ENCODE measurements at places on chromosomes 11 and 22.

DNA sequence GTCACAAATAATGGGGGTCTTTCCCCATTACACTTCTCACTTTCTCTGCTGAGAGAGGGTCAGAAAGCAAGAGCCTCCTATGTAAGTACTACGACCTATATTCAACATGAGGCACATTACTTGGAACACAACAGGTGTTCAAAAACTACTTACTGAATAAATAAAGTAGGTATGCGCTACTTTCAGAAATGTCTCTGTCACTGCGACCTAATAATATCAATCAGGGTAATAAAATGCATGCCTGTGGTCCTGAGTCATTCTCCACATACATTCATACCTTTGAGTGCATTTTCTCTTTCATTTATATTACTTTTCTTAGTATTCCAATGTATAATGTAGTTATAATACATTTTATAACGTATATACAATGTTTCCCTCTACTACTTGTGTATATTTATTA is 838.9 kb downstream of the DLG2 start:
- no peak for DNase-seq

DNA sequence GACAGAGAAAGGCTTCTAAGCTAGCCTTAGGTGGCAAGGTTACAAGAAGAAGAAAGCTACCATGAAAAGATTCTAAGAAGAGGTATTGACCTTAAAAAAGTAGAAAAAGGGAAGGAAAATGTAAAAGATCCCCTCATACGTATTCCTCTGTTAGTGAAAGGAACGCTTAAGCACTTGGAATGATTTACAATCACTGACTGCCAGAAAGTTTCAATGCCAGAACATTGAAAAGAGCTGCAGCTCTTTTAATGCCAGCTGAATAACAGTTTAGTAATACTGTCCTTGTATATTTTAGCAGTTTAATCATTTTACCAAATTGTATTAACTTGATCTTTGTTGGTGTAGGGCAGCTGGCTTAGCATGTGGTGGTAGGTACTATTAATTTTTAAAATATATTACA is 650.7 kb downstream of the FAM181B start:
- DNase-seq: no peak

DNA sequence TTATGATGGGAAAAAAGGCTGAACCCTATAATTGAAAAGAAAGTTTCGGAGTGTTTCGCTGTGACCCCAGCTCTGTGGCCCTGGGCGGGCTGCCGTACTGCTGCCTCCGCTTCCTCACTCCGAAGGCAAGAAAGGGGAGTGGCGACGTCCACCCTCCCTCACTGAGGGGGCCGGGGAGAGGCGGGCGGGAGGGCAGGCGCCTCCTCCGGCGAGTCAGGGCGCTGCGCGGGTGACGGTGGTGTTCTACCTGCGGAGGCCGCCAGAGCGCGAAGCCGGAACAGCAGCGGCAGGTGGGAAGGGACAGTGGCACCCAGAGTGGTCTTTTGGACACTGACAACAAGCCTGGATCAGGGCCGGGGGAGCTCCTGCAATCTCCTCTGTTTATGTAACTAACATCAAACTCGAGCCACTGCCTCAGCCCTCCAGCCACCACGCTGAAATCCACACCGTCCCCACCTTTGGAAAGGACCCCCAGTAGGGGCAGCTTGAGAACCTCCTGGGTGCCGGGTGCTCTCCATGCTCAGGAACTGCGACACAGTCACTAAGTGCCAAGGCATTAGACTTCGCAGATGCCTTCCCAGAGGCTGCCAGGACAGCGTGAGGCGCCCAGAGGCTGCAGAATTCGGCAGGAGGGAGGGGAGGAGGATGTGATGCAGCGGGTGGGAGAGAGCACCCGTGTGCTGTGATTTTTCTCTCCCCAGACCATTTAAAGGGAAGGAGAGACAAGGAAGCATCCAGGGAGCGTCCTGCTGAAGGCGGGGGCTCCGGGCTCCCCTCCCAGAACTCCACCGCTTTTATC is 25.5 kb downstream of the BID start:
- no peak for DNase-seq

- DNase-seq: no peak
These were observed 24.2 kb downstream of the OR5B17 start for GRCh38 chr11:58334708-58335107.

DNA sequence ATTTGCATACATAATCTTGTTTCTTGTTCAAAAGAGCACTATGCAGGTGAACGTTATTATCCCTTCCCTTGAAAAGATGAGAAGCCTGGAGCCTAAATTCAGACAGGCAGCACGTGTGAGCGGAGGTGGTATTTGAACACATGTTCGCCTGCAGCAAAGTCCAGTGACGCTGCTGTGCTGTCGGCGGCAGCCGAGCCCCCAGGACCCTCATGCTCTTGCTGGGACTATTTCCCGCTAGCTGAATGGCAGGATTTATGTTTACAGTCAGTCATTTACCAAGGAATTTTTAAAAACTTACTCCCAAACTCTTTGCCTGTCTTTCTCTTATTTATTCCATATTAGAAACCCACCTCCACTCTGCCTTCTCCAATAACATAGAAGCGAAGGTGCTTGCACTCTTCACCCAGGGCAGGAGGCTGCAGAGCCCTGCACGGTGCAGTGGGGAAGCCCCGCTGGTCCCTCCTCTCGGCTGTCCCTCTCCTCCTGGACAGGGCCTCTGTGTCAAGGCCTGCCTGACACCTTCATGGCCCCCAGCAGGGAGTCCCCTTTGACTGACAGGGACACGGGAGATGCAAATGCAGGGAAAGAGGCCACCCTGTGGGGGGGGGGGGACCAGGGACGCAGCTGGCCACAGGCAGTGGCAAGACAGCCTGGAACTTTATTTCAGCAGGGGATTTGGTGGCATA is 528.5 kb upstream of the B3GAT1 start:
- DNase-seq: no peak

GRCh38 chr11:6833356-6833755 is 12.1 kb upstream of the OR10A5 start:
- no peak for DNase-seq

GRCh38 chr11:22359295-22359694 is 21.1 kb downstream of the SLC17A6 start:
- no peak for DNase-seq

GRCh38 chr22:21734540-21735199 is 924 bp downstream of the YPEL1 start:
- DNase-seq: no peak

DNA sequence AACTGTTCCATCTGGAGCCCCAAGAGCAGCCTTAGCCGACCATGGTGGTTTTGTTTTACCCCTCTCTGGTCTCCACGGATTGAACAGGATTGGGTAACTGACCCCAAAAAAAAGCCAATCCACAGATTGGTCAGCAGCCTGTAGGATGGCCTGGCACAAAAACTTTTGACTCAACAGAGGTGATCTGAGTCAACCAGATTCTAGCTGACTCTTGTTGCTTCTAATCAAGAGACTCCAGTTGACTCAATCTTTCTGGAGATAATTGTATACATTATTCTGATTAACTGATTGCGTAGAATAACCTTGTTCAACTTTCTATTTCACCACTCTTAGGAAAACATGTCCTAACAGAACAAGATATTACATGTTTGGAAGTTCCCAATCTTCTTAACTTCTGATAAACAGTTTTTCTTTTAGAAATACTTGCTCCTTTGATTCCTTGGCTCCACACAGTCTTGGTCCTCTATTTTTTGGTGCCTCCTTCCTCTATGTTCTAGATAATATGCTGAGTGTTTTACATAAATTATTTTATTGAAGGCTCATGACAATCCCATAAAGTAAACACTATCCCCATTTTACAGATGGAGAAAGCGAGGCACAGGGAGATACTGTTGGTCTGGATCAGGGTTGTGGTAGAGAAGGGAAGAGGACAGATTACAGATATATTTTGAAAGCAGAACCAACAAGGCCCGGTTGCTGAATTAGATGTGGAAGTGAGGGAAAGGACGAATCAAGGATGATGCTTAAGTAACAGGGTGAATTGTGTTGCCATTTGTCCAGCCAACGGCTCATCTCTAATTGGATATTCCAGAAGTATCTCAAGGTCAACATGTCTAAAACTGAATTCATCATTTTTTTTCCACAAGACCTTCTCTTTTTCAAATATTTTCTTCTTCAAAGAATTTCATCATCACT is 11.5 kb upstream of the ZC3H12C start:
- DNase-seq: no peak

GRCh38 chr22:47783433-47784366 is 1021.2 kb downstream of the TBC1D22A start:
- no peak for DNase-seq

- no peak for DNase-seq
These were observed 77.9 kb upstream of the WNT11 start for GRCh38 chr11:76284161-76284560.

DNA sequence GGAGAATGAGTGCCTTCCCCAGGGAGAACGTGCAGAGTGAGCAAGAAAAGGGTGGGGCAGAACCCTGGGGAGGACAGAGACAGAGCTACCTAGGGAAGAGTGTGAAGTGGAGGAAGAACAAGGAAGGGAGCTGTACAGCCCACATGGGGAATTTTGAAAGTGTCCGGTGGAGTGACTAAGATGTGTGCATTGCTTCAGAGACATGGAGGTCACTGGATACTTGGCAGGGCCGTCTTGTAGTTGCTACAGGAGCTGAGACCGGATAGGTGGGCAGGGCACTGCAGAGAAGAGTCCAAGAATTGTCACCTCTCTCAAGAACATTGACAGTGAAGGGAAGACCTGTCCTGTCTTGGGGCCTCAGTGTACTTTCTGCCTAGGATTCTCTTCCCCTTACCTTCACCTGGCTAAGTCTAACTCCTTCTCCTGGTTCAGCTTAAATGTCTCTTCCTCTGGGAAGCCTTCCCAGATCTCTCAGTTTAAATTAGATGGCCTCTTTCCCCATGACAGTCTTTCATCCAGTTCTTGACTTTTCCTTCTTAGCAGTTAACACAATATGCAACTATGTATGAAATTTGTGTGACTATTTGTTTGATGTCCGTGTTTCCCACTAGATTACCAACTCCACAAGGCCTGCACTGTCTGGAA is 9.2 kb upstream of the P2RY6 start:
- DNase-seq: no peak

GRCh38 chr22:32801537-32802236 is at the start of gene TIMP3:
TIMP3 (plus strand) TSS chr22:32801705; CDS start chr22:32802002, 297 bp downstream.
- no peak for DNase-seq

GRCh38 chr11:77232242-77232641 is 69.2 kb downstream of the GDPD4 start:
- no peak for DNase-seq

DNA sequence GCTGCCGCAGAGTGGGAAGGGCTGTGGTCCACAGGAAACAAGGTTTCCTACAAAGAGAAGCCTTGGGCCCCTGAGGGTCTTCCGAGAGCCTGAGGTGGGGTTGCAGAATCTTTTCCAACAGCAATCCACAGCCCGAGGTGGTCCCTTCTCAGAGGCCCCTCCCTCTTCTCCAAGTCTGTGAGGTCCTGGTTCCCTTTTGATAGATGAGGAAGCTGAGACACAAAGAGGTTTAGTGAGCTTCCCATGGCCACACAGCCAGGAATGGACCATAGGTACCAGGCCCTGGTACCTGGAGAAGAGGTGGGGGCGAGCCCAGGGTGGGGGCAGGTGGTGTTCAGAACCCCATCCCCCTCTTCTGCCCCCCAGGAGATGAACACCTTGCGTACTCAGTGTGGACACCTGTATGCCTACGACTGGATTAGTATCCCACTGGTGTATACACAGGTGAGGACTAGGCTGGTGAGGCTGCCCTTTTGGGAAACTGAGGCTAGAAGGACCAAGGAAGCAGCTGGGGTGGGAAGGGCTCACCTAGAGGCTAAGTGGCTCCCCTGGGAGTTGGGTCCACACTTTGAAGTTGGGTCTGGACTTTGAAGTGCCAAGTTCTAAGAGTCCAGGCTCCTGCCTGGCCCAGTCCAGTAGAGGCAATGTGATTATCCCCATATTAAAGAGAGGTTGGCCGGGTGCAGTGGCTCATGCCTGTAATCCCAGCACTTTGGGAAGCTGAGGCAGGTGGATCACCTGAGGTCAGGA is 7.0 kb downstream of the BEST1 start:
- no peak for DNase-seq

DNA sequence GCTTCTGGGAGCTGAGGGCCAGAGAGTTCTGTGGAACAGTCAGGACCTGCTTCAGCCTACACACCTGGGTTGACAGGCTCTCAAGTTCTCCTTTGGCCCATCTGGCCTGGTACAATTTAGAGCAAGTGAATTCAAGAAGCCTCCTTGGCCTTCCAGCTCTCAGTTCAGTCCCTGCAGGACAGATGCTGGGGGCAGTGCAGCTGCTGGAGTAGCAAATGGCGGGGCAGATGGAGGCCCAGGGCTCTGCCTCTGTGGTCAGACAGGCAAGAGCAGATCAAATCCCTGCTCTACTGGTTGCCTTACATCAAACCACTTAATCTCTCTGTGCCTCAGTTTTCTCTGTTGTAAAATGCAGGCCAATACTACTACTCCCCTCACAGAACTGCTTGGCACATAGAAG is 8.7 kb upstream of the KCNK7 start:
- no peak for DNase-seq

- DNase-seq: no peak
These were observed 47.4 kb upstream of the B3GAT1 start for GRCh38 chr11:134459246-134460061.

- DNase-seq: no peak
These were observed 360.5 kb downstream of the BUD13 start for GRCh38 chr11:116412118-116412889.

- peak; percentile 83 for DNase-seq
These were observed at the start of gene SLC43A3 for GRCh38 chr11:57426929-57427726. SLC43A3 (minus strand) TSS chr11:57427121; CDS start chr11:57426172, 949 bp downstream.

- DNase-seq: no peak
These were observed 38.3 kb downstream of the ATG13 start for GRCh38 chr11:46655631-46656030.

- DNase-seq: no peak
These were observed 44.6 kb upstream of the PPARA start for GRCh38 chr22:46105494-46106278.

- DNase-seq: no peak
These were observed 14.9 kb upstream of the ADA2 start for GRCh38 chr22:17234144-17234623.

DNA sequence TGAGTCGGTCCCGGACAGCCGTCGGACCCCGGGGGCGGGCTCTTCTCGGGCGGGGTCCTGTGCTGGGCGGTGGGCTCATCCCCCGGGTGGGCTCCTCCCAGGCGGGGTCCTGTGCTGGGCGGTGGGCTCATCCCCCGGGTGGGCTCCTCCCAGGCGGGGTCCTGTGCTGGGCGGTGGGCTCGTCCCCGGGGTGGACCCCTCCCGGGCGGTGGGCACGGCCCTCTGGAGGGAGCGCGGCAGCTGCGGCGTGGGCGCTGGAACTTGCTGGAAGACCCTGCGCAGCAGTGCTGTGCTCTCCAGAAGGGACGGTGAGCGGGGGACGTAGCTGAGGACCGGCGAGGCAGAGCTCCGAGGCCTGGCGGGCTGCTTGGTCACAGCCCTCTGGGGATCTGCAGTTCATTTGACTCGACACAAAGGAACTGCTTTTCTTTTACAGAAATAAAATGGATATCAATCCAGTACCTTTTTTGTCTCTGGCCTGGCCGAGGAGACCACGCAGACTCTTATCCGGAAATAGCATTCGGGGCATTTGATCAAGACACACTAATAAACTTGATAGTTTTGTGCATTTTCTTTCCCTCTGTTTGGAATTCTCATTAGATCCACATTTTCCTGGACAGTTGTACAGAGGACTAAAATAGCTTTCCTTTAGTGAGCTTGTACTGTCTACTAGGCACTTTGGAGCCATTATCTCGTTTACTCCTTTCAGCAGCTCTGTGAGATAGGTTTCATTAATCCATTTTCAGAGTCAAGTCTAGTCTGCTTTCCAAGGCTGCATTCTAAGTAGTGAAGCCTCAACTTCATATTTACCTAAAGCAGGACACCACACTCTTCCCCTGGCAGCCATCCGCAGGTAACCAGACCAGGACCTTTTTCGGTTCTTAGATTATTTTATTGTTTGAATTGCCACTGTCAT is 812 bp downstream of the JAM3 start:
- DNase-seq: no peak
